DMS79 (cell line): ENCODE measurements at places on chromosomes 1 and 21.
A peak's percentile ranks its signal among the peaks of the same experiment; 100 is the strongest.

- DNase-seq: no peak
These were observed 78.1 kb upstream of the DNAH14 start for GRCh38 chr1:224851210-224851847.

DNA sequence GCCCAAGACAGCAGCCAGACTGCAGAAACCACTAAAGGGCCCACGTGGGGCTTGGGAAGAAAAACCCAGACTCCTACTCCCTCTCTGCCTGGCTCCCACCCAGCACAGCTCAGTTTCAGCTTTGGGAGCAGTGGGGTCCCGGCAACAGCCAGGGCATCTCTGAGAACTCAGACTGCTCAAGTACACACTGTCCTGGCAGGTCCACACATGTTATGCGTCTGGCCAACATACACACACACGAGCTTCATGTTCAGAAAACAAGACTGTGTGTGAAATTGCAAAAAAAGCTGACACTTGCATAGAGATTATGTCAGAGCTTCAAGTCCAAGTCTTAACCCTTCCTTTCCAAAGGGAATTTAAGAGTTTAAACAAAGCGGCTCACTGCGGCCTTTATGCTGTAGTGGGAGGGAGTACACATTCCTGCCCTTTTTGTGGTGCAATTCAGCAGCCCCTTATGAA is 136.6 kb upstream of the CD34 start:
- no peak for DNase-seq

- DNase-seq: no peak
These were observed 123.0 kb downstream of the PCBP3 start for GRCh38 chr21:45766501-45766900.

DNA sequence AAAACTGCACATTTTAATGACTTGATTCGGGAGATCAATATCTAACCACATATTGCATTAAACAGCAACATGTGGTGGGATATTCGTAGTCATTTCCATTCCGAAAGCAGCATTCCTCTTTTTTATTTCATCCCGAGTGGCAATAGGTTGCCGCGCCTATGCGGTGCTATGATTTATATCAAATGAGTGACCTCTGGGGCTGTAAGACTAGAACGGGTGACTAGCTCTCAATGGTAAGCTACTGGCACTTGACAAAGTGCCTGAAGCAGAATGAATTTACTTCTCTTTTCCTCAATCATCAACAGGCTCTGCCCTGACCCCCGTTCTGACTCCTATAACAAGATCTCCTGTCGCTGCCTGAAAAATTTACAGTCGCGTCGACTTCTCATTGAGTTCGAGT is 162.3 kb downstream of the ZNF281 start:
- no peak for DNase-seq

GRCh38 chr1:244049162-244050013 is 1.7 kb upstream of the ZBTB18 start:
- DNase-seq: peak; percentile 12

- DNase-seq: no peak
These were observed 37.0 kb upstream of the PARP1 start for GRCh38 chr1:226444901-226445300.

DNA sequence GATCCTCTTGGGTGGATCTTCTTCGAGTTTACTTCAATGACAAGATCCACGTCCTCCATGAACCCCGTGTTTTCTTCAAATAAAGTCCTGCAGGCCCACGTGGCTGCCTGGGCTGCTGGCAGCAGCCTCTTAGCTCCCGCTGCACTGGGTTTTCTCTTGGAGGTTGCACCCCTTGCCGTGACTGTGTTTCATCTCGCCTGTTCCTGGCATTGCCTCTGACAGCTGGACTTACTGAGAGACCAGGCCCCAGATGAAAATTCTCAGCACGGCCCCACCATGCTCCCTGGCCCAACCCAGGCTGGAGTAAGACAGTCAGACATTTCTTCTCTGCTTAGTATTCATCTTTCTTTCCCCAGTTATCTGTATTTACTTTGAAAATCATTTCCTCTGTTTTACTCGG is 274.8 kb upstream of the RUNX1 start:
- DNase-seq: no peak

GRCh38 chr1:209869291-209870149 is 41.7 kb downstream of the UTP25 start:
- no peak for DNase-seq

GRCh38 chr1:17393230-17393629 is 21.2 kb downstream of the PADI6 start:
- no peak for DNase-seq

DNA sequence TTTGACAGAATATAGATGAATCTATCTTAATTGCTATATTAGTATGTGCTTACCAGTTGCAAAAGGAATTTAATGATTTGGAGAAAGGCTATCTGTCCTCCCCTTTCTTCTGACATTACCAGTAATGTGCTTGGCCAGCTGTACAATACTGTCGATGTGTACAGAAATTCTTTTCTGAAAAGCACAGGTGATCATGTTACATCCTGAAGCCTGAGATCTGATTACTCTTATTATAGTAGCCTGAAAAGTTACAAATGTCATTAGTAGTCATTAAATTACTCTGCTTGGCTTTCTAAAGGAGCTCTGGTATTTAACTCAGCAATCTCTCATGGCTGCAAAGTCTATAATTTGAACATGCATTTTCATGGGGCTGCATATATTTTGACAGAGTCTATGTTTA is 209.8 kb downstream of the PTPRC start:
- DNase-seq: no peak

GRCh38 chr1:22341791-22342605 is 109.7 kb upstream of the ZBTB40 start:
- DNase-seq: no peak

- DNase-seq: peak; percentile 36
These were observed 216 bp downstream of the PRKCZ start for GRCh38 chr1:2050461-2050792.

DNA sequence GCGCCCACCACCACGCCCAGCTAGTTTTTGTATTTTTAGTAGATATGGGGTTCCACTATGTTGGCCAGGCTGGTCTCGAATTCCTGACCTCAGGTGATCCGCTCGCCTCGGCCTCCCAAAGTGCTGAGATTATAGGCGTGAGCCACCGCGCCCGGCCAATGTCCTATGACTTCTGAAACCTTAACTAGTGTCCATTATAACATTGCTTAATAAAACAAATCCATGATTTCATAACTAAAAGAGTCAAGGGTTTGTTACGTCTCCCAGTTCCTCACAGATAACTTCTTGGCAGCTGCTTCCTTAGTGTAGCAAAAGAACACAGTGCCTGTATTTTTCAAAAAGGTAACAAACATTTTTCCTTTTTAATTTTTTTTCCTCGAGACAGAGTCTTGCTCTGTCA is 53.6 kb downstream of the FBXO42 start:
- DNase-seq: no peak

GRCh38 chr1:237012788-237013383 is 8.6 kb upstream of the MT1HL1 start:
- DNase-seq: peak; percentile 15

DNA sequence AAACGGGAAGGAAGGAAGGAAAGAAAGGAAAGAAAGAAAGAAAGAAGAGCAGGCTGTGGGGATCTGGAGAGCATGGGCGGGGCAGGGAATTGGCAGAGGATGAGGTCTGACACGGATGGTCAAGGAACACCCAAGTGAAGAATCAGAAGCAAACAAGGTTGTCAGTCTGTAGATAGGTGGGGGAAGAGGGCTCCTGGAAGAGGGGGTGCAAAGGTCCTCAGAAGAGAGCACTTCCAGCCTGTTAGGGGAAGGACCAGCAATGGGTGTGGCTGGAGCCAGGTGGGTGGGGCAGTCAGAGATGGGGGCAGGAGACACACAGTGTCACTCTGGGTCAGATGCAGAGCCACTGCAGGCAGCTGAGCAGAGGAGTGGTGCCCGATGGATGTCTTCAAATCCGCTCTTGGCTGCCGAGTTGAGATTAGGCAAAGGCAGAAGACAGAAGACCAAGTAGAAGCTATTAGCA is 11.0 kb upstream of the PLA2G2C start:
- no peak for DNase-seq

- DNase-seq: no peak
These were observed 1.7 kb downstream of the INKA2 start for GRCh38 chr1:111737216-111738132.

- DNase-seq: no peak
These were observed 91.7 kb downstream of the NAV1 start for GRCh38 chr1:201630582-201630981.

- DNase-seq: peak; percentile 72
These were observed 104.8 kb upstream of the ATP1A1 start for GRCh38 chr1:116268211-116268610.

DNA sequence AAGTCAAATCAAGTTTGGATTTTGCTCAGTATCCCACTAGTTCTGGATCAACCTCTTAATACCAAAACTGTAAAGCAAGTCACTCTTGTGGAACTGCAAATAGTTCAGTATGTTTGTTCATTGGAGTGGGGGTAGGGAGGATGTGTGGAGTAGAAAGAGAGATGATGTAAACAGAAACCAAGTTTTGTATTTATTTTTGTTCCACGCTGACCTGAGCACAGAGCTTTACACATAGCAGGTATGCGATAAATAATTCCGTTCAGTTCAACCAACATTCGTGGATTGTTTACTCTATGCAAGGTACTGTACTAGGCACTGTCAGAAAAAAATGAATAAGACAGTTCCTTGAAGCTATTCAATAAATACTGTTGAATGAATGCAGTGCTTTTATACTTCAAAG is 4.5 kb upstream of the ZNF644 start:
- DNase-seq: no peak

GRCh38 chr1:241658081-241658793 is 6.2 kb downstream of the WDR64 start:
- no peak for DNase-seq

DNA sequence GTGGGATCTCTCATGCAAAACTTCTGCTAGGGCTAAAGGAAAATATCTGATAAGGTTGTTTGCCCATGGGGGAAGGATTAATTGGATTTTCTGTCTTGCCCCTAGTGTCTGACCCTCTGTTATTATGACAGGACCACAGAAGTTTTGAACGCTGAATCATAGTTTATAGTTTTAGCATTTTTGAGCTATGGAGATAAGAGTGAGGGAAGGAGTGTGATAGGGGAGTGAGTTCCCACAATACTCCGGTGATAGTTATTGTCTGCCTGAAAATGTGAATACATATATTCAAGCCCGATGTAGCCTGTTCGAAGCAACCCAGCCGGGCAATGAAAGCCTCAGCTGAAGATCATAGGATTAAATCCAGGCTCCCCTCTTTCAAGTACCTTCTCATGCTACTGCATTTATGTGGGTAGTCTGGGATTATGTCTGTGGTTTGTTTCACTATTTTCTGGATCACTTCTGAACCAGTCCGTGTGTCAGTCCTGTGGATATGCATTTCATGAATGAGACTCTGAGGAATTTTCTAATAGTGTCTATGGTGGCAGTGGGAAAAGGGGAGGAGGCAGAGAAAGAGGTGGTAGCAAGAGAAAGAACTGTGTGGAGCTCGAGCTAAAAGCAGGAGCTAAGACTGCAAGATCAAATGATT is 258.7 kb downstream of the DISC1 start:
- no peak for DNase-seq

- no peak for DNase-seq
These were observed 30.2 kb downstream of the RUNX3 start for GRCh38 chr1:24899581-24900485.

DNA sequence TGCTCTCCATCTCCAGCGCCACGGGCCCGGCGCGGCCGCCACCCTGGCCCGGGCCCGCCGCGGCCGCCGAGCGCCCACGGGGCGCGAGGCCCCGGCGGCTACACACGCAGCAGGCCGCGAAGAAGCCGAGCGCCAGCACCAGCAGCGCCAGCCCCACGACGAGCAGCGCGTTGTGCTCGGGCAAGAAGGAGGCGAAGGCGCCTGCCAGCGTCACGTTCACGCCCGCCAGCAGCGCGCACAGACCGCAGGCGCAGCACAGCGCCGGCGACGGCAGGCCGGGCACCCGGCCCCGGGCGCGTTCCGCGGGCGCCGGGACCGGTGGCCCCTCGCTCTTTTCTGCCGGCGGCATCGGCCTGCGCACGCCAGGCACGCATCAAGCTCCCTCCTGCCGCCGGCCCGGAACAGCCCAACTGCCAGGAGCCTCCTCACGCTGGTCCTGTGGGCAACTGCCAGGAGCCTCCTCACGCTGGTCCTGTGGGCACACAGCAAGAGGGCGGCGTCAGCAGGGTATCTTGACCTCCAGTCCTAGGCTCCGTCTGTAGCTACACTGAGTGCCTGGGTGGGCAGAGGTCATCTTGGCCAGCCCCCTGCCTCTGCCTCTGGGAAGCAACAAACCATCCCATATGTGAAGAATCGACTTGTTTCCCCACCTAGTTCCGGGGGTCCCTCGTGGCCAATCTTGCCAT is 18.1 kb downstream of the KNCN start:
- peak; percentile 18 for DNase-seq

- no peak for DNase-seq
These were observed 127.3 kb upstream of the KIAA0040 start for GRCh38 chr1:175319912-175320230.

DNA sequence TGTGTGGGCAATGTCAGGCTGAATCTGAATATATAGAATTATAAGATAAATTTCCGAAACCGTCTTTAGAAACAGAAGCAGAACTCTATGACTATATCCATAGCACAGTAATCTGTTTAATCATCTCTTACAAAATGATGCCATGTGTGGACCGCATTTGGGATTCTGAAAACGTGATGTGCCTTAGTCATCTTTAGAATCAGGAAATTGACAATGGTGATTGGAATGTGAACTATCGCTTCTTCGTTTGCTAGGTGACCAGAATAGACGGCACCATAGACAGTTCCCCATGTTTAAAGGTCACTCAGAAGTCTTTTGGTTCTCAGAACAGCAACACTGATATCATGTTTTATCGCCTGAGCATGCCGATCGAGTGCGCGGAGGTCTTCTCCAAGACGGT is 300.3 kb downstream of the ZP4 start:
- no peak for DNase-seq
